OCI-LY7 (cell line): ENCODE measurements at places on chromosomes 2 and 18.

DNA sequence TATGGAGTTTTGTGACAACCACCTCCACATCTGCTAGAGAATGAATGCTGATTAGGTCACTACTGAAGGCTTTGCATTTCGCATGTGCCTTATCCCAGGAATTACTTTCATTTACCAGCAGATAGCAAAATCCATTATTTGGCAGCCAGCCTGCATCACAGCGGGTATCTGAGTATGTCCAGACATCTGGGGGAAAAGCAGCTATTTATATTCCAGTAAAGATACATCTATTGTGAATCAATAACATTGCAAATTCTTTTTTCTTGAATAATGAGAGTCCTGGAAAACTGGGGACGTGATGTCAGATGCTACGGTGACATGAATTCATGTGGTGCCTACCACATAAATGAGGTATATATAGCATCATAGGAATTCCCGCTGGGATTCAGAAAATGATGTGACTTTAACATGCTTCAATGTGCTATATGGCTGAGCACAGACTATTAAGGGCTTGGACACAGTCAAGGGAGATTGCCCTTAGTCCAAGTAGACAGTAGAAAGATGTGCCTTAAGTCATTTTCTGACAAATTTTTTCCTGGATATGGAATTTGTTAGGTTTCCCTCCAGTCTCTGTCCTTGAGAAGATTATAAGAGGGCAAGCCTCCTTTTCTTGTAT lies 84.2 kb upstream of the CD302 start:
- DNase-seq: no peak

DNA sequence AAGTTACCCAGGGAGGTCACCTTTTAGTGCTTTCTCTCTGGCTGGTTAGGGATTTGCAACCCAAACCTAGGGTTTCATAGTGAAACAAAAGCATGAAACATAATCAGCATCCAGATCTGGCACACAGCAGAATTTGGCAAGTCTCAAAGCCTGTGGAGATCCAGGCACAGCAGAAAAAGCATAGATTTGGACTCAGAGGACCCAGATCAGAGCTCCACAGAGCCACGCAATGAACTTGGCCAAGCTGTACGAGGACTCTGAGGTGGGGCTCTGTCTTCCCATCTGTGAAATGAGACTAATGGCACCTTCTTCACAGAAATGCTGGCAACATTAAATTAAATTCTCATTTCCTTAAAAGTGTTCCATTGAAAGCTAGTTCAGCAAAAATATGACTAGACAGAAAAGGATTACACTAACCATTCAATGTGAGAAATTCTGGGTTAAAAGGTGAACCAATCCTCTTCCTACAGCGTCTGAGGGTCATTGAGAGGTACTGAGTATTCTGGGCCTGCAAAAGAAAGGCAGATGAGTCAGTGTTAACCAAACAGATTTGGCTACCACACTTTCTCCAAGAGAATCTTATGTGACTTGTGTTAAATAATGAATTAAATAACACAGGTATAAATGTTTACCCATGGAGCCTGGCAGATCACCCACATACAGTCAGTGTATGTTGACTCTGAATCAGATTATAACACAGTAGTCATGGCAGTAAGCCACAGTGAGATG lies 266.3 kb downstream of the MREG start:
- no peak for DNase-seq

DNA sequence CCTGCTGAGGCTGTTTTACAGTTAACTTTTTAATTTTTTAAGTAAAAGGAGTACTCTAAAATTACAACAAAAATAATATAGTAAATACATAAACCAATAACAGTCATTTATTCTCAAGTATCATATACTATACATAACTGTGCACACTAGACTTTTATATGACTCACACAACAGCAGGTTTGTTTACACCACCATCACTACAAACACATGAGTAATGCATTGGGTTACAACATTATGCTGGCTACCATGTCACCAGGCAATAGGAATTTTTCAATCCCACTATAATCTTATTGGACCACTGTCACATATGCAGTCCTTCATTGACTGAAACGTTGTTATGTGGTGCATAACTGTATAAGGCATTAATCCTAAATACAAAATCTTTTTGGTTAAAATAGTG lies 42.5 kb downstream of the RASGRP3 start:
- DNase-seq: no peak

DNA sequence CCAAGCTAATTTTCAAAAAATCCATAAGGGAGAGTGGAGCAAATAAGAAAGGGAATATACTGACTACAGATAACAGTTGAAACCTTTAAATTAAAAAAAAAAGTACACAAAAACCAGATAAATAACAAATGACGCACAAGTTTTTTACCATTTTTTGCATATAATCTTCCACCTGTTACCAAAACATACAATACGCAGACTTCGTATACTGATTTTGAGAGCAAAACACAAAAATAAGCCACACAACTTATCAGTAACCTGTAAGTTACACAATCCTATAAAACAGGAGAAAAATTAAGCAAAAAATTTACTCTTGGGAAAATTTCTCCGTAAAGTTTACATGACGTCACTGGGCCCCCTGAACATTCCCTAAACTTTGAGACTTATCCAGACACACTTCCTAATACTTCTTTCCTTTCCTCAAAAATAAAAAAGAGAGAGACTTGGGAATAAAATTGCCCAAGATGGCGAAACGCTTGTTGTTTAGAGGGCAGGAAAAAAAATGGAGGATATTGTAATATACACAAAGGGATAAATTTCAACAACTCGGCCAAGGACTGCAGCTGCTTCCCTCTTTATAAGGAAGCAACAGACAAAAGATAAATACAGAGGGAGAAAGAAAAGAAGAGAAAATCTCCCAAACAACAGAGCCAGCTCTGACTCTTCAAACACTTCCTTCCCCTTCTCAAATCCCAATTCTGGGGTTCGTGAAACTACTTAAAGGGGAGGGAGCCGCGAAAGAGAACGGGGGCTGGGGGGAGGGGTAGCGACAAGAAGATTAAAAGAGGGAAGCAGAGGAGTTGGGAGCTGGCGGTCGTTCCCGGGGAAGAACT lies 1.6 kb downstream of the BAZ2B start:
- no peak for DNase-seq

- no peak for DNase-seq
Observed at GRCh38 chr2:10045561-10046355, 2.4 kb downstream of the KLF11 start.

DNA sequence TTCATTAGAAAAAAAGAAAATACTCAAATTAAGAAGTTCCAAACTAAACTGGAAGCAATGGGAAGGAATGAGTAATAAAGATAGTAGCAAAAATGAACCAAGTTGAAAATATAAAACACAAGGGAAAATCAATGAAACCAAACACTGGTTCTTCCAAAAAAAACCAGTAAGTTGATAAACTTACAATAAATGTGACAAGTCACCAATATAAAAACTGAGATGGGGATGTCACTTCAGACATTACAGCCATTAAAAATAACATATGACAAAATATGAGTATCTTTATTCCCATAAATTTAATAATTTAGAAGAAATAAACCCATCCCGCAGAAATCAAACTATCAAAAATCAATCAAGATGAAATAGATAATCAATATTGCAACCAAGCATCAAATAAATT lies 633.9 kb upstream of the RAB6C start:
- DNase-seq: no peak

GRCh38 chr2:45264227-45265225 lies 255.3 kb upstream of the SIX2 start:
- DNase-seq: no peak

GRCh38 chr2:84654414-84654813 lies 138.1 kb downstream of the DNAH6 start:
- DNase-seq: no peak

- DNase-seq: no peak
Observed at GRCh38 chr2:136308611-136309010, 190.7 kb upstream of the CXCR4 start.

DNA sequence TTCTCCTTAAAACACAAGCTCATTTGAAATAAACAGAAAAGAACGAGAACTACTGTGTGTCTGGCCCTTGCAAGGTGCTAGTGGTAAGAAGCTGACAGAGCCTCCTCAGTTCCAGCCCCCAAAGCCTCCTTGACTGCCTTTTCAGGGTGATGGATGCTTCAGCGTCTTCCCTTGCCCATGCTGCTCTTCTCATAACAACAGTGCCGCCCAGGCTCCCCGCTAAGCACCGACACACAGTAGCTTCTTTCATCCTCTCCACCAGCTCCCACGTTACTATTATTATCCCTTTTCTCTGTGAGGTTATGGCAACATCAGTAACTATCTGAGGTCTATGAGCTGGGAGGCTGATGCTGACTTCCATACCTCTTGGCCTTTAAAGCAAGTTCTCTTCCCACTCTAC lies 418.6 kb downstream of the TSN start:
- no peak for DNase-seq

DNA sequence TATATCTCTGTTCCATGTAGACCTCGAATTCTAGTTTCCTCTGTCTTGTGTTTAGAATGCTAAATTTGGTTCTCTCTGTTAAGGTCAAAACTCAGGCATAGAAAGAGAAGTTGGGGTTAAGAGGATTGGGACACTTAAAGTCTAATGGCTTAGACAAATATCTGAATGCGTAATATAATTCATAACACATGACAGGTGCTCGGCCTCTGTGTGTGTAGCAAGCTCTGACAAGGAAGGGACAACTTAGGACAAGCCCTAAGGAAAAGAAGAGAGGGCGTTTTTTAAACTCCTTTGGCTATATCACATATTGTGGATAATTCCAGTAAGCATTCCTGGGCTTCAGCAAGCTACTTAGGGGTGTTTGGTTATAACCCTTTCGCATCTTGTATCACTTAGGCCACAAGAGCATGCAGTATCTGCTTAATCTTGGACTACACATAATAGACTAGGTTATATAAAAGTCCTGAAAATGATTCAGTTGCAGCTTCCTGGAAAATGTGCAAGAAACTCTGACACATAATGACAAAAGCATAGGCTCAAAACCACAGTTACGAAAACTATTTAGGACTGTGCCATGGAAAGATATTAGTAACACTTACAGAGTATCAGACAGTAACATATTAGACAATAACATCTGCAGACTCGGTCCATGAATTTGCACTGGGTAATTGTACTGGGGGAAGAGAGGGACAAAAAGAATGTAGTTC lies 16.1 kb upstream of the CREB1 start:
- no peak for DNase-seq

GRCh38 chr2:134900151-134900550 lies 18.5 kb upstream of the CCNT2 start:
- no peak for DNase-seq

DNA sequence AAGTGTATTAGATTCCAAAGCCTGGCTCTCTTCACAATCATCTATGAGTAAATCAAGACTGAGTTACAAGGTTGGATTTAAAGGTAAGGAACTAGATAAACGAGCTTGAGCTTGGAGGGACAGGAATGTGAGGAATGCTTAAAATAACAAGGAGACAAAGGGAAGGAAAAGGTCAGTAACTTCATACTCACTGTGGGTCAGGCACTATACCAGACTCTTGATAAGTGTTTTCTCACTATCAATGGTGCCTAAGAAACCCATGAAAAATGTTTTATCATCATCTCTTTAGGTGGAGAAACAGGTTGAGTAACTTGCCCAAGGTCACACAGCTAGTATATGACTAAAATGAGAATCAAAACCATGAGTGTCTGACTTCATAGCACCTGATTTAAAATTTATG lies 212.1 kb downstream of the CDH2 start:
- DNase-seq: no peak

GRCh38 chr2:241941691-241942301 lies 72.3 kb downstream of the RTP5 start:
- DNase-seq: no peak

- no peak for DNase-seq
Observed at GRCh38 chr2:241006412-241006811, 8.0 kb downstream of the SNED1 start.

GRCh38 chr2:74181739-74182138 lies 3.1 kb upstream of the MOB1A start:
- DNase-seq: peak; percentile 97

GRCh38 chr18:68740966-68741365 lies 26.1 kb upstream of the TMX3 start:
- DNase-seq: no peak

GRCh38 chr2:25105336-25106085 lies 62.9 kb downstream of the POMC start:
- DNase-seq: no peak

DNA sequence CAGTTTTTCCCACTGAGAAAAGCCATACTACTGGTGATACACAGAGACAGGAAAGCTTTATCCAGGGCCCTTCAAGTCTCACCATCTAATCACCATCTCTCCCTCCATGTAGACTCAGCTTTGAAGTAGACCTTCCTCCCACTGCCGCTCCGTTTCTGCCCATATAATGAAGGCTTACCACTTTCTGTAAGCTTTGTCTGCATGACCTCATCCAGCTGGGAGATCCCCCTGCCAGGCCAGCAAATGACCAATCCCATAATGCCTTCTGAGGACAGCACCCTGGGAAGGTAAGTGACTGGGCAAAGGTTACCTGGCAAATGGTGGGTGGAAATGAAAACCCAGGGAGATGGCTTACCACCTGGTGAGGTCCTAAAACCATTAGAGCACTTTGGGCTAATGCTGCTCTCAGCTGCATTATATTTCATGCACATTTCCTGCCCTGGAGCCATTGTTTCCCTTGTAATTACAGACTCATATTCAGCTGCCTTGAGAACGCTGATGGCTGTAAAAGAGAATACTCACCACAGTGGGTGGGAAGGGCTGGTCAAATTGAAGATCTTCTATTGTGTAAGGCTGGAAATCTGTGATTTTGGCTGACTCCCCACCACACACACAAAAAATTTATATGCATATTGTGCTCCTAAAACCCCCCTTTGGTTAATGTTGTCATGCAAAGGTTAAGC lies 350.7 kb upstream of the SYT4 start:
- no peak for DNase-seq

DNA sequence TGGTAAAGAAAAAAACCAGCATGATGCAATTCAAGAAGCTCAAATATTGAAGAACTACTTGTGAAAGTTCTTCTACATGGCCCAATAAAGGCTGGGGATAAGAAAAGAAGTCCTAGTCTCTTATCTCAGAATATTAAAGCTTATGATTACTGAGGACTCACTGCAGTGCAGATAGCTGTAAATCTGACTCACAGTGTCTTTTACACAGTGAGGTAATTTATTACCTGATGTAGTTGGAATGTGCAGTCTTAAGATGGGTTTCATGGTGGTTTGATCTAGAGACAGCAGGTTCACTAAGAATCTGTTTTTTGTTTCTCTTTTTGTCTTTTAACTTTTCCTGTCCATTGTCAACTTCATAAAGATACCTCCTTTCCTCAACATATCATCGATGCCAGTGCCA lies 484.0 kb upstream of the MAP2 start:
- no peak for DNase-seq

DNA sequence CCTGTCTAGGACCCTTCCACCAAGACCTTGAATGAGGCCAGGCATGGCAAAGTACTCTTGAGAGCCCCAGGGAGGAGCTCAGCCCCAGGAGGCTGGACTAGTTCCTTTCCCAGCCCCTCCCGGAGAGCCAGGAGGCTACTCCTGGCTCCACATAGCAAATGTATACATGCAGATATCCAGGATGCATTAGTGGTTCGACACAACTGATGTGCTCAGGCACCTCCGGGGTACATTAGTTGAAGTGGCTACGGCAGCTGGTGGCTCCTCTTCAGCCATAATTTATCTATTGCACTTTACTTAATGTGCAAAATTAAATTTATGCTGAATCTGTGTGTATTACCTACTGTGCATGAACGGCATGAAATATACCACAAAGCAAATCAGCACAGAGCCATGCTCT lies 182.8 kb upstream of the MEIS1 start:
- DNase-seq: no peak

- no peak for DNase-seq
Observed at GRCh38 chr18:60069145-60069544, 169.3 kb downstream of the PMAIP1 start.

- DNase-seq: no peak
Observed at GRCh38 chr18:13448335-13448795, 229.8 kb downstream of the LDLRAD4 start.

- DNase-seq: no peak
Observed at GRCh38 chr2:227407591-227408151, 19.9 kb upstream of the SCYGR1 start.
